Pons (tissue), 1 donor: ENCODE measurements at places on chromosomes 5 and 9.
A peak's percentile ranks its signal among the peaks of the same experiment; 100 is the strongest.

- no peak for DNase-seq
These were observed 147.3 kb downstream of the ARSB start for GRCh38 chr5:78837836-78838235.

- no peak for DNase-seq
These were observed 155.0 kb upstream of the PRDM9 start for GRCh38 chr5:23352446-23352845.

GRCh38 chr5:113147101-113147508 lies 170.5 kb downstream of the DCP2 start:
- DNase-seq, result no peak

DNA sequence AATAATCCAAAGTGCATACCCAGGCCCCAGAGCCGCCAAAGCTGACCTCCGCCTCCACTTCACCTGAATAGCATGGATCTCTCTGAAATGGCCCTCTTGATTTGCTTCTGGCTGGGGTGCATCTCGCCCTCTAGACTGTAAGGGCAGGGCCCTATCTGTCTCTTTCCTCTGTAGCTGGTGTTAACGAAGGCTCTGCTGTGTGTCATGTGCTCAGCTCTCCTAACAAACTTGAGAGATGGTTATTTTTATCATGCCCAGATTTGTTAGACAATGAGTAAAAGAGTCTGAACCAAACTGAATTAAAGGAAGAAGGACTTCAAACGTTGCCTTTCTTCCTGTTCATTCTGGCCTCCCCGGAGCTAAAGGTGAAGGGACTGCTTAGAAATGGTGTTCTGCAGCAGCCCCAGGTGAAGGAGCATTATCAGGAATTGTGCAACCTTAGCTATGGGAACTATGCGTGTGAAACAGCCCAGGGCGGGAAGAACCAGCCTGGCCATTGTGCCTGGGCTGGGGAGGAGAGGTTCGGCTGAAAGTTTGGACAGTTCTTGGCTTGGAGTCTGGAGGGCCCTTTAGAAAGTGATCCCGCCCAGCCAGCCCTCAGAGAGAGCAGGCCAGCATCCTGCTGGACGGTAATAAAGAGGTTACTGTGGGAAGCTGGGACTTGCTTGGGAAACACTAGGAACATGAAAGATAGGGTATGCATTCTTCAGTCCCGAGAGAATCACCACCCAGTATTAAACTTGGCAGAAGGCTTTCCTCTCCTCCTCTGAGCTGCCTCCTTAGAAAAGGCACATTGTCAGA lies 73.5 kb downstream of the WWC1 start:
- DNase-seq, result no peak

GRCh38 chr5:99029172-99029571 lies 100.4 kb upstream of the CHD1 start:
- DNase-seq, result no peak

DNA sequence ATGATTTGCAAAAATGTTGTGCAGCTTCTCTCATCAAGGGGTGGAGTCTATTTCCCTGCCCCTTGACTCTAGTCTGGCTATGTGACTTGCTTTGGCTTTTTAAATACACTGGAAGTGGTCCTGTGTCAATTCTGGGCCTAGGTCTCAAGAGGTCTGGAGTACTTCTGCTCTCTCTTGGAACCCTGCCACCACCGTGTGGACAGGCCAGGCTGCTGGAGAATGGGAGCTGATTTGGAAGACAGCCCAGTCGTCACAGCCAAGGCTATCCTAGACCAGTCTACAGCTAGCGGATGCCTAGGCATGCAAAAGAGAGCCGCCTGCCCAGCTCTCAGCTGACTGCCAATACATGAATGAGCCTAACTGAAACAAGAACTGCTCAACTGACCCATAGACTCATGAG lies 56.7 kb upstream of the CLINT1 start:
- peak; percentile 89 for DNase-seq

DNA sequence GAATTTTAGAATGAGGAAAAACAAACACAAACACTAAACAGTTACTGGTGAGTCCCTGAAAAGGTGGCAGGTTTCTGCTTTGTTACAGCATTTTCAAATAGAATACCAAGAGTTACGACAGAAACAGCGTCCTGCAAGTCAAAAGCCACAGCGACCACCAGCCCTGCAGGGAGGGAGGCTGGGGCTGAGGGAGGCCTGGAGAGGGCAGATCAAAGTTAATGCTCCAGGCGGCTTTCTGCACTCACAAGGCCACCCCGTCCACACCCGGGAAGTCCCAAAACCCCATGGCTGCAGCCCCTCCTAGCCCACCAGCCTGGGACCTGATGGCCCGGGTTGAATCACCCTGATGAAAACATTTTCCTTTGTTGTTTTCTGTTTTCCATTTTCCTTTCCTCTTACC lies 29.3 kb downstream of the COL23A1 start:
- no peak for DNase-seq

GRCh38 chr9:3290231-3290840 lies 235.5 kb downstream of the RFX3 start:
- peak; percentile 14 for DNase-seq

- no peak for DNase-seq
These were observed 302.2 kb downstream of the ZNF608 start for GRCh38 chr5:124444147-124444775.

GRCh38 chr5:389197-389821 lies 53.7 kb upstream of the EXOC3 start:
- DNase-seq, result no peak

GRCh38 chr5:151722546-151722945 lies 35.8 kb upstream of the SPARC start:
- DNase-seq, result no peak

GRCh38 chr5:73233053-73233460 lies 60.1 kb downstream of the TMEM174 start:
- no peak for DNase-seq

GRCh38 chr5:64637144-64637543 lies 53.2 kb upstream of the SHISAL2B start:
- DNase-seq, result no peak

GRCh38 chr5:146765089-146765832 lies 113.3 kb downstream of the PPP2R2B start:
- no peak for DNase-seq

GRCh38 chr5:153835891-153836515 lies 202.7 kb downstream of the FAM114A2 start:
- no peak for DNase-seq

GRCh38 chr9:124017051-124017928 lies 5.7 kb downstream of the LHX2 start:
- DNase-seq, result no peak

GRCh38 chr5:113384782-113385285 lies 50.0 kb downstream of the TSSK1B start:
- DNase-seq, result peak; percentile 8

GRCh38 chr9:114396558-114397218 lies 8.9 kb upstream of the AKNA start:
- no peak for DNase-seq

GRCh38 chr5:17257705-17258273 lies 40.4 kb downstream of the BASP1 start:
- no peak for DNase-seq

DNA sequence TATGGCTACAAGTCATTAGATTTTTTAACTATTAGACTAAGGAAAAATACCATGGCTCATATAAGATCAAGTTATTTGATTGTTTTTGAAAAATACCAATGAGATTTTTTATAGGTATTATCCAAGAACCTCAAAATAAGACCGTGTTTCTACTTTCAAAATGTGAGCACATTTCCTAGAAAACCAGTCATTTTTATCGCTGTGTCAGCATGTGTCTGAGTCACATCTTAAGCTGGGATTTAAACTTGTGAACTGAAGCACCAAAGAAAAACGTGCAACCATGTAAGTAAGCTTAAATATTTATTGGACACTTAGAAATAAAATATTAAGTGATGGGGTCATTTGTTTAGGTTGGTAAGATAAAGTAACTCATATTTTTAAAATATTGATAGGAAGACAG lies 1676.0 kb upstream of the NUDT12 start:
- DNase-seq, result no peak

DNA sequence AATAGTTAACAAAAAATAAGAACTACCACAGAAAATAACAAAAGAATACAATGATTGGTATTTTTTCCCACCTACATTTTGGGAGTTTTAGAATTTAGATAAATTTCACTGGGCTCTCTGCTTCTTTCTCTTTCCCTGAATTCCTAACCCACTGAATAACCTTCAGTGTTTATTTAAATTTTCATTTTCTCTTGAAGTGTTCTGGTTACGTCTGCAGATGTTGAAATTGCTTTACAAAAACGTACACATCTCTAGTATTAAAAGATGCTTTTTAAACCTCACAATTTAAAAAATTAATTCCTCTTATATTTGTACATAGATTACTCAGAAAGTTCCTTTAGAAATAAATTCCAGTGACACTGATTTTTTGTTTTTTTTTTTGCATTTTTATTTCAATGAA lies 158.7 kb upstream of the TUT7 start:
- no peak for DNase-seq

- DNase-seq, result no peak
These were observed 74.6 kb downstream of the GOLPH3 start for GRCh38 chr5:32099486-32100035.

DNA sequence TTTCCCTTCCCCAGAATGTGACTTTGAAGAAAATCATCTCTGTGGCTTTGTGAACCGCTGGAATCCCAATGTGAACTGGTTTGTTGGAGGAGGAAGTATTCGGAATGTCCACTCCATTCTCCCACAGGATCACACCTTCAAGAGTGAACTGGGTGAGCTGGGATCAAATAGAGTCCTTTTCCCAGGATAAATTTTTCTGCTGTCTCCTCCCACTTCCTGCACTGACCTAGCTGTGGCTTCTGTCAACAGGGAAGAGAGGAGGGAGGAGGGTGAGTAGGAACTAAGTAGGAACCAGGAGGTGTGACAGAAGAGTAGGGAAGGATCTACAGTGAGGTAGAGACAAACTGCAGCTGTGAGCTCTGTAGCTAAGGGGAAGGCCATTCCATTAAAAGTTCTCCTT lies 69.3 kb downstream of the MAMDC2 start:
- DNase-seq, result no peak

DNA sequence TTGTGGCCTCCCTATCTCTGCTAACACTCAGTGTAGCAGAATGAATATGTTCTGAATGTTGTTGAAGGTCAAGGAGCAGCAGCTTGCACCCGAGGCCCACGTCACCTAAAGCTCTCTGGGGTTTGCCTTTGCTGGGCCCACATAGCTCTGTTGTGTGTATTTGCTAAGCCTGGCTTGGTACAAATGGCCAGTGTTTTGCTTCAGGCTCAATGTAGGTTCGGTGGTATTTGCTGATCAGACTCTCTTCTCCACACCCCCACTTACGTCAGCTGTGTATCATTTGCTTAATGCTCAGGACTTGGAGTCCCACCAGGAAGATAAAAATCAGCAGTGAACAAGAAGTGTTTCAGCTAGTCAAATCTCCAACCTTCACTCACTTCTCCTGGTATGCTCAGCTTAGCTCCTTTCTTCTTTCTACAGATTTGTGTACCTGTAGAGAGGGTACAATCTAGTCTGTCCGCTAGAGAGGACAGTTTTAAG lies 4.8 kb upstream of the RFESD start:
- no peak for DNase-seq

DNA sequence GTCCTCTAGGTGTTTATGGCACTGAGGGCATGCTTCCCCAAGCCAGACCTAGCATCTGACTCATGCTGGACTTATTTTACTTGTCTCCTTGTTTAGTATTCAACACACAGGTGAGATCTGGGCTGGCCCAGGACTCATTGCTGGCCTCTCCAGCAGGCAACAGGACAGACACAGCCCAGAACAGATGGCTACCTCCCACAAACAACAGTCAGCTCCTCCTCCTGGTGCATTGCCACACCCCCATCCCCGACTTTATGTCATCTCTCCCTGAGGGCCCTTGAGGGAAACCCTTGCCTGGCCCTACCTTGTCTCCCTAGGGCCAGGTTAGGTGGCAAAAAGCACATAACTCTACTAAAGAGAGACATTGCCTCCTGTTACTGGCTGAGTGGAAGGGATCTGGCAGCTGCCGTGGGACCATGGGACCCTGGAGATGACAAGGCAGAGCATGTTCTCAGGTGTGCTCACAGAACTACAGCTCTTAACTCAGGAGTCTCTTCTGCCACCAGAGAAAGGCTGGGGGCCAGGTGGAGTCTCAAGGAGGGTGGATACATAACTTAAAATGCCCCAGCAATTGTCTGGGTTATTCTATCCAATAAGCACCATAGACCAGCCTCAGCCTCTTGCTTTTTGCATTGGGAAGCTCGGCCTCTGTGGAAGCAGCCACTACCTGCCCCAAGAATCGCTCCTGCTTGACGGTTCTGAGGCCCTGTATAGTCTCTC lies 2.3 kb downstream of the ACSL6 start:
- DNase-seq, result no peak

DNA sequence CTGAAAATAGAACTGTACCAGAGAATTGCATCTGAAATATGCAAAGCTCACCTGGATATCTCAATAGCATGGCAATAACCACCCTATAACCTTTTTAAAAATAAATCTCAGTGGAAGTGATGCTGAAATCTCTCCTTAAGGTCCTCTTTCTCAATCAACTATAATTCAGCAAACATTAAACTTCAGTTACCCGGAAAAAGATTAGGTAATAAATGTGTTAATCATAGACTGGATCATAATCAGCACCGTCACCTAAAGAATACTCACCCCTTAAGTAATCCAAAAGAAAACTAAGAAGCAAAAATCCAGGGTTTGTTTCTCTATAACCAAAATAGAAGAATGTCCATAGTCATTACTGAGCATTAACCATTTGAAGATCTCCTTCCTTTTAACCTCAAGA lies 44.3 kb upstream of the DENND4C start:
- DNase-seq, result no peak

- DNase-seq, result no peak
These were observed 13.3 kb downstream of the DCANP1 start for GRCh38 chr5:135433681-135434426.

DNA sequence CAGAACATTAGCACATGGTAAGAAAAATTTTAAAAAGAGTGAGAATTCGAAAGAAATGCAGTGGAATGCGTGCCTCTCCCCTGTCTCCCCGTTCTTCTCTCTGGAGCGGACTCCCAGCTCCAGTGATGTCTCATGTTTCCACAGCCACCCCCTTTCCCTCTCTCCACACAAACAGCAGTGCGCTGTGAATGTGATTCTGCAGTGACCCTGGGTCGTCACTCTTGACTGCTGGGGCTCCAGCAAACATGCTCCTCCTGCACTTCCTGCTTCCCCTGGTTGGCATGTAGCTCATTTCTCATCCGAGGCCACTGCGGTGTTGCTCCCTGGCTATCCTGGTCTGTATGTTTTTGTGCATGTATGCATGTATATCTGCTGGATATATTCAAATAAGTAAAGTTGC lies 13.3 kb downstream of the PHF2 start:
- no peak for DNase-seq

DNA sequence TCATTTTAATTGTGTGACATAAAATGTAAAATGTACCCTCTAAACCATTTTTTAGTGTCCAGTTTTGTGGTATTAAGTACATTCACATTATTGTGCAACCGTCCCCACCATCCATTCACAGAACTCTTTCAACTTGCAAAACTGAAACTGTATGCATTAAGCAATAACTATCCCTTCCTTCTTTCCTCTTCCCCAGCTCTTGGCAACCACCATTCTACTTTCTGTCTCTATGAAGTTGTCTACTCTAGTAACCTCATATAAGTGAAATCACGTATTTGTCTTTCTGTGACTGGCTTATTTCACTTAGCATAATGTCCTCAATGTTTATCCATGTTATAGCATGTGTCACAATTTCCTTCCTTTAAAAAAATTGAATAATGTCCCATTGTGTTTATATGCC lies 142.4 kb downstream of the C9orf152 start:
- peak; percentile 65 for DNase-seq
